Activated CD4-positive, alpha-beta T cell treated with anti-CD3 and anti-CD28 coated beads for 24 hours (primary cell): ENCODE measurements at places on chromosomes 12 and 14.

DNA sequence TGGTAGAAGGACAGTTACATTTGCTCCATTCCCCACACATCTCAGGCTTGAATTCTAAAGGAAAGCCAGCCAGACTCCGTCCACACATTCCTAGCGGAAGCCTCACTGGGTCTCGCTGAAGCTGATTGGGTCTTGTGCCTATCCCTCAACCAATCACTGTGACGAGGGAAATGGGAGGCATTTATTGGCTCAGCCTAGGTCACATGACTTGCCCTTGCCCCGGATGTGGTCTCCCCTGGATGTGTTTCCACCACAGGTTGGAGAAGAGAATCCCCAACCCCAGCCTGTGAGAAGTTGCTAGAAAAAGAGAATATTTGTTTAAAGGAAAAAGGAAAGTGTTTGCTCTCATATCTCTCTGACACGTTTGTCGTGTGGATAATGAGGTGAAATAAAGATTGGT lies 93.4 kb downstream of the C12orf75 start:
- no peak for DNase-seq

DNA sequence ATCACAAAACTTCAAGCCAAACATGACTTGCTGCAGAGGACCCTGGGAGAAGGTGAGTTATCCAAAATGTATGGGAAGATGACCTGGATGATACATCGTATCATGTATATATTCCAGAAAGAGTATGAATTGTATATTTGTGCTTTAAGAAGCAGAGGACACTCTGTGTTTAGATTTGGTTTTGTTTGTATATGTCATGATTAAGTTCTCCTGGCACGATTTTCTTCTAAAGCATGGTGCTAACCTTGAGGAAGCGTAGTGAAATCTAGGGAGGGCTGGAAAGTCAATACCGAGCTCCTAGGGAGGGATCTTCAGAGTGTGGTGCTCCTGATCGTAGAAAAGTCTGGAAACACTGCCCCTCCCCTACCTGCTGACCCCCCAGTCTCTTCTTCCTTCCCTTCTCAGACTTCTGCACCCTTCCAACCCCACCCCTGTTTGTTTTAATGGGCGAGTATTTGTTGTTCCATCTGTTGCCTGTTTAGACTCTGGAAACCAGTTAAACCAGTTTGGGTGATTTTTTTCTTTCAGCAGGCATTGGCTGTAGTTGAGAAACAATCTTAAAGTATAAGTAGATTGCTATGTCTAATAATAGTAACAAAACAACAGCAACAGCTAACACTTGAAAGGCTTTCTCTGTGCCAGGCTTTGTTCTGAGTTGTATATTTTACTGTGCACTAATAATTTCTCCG lies 141.6 kb downstream of the KICS2 start:
- no peak for DNase-seq

GRCh38 chr12:123847019-123847418 lies 84.9 kb downstream of the DNAH10 start:
- no peak for DNase-seq

- DNase-seq, result no peak
These were observed 4.3 kb downstream of the OLR1 start for GRCh38 chr12:10167599-10167998.

DNA sequence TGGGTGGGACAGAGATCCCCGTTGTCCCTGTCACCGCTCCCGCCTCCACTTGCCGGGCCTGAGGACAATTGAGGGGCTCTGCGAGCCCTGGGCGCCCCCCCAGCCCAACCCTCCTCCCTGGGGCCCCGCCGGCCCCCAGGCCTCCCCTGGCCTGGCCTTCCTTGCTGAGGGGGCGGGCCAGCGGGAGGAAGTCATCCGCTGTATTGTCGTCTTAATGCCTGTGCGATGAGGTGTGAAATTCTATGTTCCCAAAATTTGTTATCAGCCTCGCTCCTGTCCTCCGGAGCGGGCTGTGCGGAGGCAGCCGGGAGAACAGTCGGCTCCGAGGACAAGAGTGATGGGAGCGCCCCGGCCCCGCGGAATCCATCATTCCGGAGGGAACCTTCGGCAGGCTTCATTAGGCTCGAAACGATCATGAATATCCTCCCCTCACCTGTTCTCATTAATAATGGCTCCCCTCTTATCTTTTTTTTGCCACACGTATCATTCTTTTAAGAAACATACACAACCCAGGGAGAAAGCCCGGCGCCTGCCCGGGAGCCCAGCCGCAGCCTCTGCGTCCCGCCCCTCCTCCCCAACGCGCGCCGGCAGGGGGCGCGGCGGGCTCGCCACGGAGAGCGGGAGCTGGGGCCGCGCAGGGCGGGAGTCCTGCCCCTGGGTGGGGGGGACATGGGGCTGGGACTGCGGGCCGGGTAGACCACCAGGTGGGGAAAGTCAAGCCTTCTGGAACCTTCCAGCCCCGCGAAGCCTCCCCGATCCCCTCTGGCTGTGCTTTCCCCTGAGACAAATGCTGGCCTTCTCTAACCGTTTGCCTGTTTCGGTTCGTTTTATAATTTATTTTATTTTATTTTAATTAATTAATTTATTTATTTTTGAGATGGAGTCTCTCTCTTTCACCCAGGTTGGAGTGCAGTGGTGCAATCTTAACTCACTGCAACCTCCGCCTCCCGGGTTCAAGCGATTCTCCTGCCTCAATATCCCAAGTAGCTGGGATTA lies 17.1 kb upstream of the DLK1 start:
- DNase-seq, result no peak

- DNase-seq, result no peak
These were observed 286.2 kb downstream of the CACNA1C start for GRCh38 chr12:2338991-2339431.

GRCh38 chr14:64683264-64683663 lies 21.0 kb upstream of the PLEKHG3 start:
- no peak for DNase-seq

DNA sequence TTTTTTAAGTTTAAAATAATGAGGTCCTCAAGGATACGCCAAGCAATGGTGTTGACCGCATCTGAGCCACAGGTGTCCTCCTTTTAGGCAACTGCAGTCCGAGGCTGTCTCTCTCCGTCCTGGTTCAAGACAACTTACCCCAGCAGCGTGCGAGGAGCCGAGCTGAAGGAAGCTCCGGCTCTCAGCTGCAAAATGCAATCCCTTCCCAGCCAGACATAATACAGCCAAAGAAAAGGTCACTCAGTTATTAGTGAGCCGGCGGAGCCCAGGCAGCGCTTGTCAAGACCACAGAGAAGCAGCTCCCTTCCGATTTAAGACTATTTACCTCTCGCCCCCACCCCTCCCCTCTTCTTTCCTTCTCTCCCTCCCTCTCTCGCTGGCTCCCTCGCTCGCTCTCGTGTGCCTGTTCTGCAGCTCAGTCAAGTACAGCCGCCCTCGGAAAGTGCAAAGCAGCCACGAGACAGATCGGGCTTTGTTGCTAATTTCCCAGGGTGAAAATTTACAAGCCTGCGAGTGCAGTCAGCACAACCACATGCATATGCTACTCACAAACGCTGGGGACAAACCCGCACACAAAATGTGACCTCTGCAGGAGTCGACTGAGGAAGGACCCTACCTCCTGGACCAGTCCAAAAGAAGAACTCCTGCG lies 363 bp upstream of the LMO3 start:
- DNase-seq, result no peak

GRCh38 chr14:41615011-41615595 lies 8.4 kb downstream of the LRFN5 start:
- no peak for DNase-seq

GRCh38 chr14:93410021-93410420 lies 20.7 kb upstream of the UNC79 start:
- no peak for DNase-seq

- DNase-seq, result no peak
These were observed 46.4 kb downstream of the DDHD1 start for GRCh38 chr14:53106768-53107167.

DNA sequence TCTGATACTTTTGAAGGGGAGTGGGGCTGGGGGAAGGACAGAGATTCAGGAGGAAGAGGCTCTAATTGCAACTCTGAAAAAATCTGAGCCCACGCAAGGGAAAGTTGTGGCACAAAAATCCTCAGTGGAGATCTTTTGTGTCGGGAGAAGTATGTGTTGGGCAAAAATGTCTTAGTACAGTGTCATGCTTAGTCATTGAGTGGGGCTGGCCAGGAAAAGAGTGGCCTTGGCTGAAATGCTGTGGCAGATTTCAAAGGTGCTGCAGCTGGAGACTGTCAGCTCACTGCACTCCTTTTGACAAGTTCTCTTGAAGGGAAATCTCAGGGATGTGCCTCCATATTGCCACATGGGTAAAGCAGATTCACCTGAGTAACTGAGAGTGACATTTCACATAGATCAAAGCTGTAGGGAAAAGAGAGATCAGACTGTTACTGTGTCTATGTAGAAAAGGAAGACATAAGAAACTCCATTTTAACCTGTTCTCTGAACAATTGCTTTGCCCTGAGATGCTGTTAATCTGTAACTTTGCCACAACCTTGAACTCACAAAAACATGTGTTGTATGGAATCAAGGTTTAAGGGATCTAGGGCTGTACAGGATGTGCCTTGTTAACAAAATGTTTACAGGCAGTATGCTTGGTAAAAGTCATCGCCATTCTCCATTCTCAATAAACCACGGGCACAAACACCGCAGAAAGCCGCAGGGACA lies 36.0 kb upstream of the GLIPR1 start:
- no peak for DNase-seq
